ENCODE measurements at places on chromosomes 16 and 17. TPM values are rescaled to one million over a fixed set of nuclear protein-coding genes. Genes with fewer than 3 reads are reported as not detected.

KRTAP4-4 gene
- not detected for total RNA-seq

- no peak for DNase-seq
Measured at GRCh38 chr17:14316126-14316832, 15.4 kb downstream of the HS3ST3B1 start.

CCL14 gene
- total RNA-seq = 24.2 TPM

DNA sequence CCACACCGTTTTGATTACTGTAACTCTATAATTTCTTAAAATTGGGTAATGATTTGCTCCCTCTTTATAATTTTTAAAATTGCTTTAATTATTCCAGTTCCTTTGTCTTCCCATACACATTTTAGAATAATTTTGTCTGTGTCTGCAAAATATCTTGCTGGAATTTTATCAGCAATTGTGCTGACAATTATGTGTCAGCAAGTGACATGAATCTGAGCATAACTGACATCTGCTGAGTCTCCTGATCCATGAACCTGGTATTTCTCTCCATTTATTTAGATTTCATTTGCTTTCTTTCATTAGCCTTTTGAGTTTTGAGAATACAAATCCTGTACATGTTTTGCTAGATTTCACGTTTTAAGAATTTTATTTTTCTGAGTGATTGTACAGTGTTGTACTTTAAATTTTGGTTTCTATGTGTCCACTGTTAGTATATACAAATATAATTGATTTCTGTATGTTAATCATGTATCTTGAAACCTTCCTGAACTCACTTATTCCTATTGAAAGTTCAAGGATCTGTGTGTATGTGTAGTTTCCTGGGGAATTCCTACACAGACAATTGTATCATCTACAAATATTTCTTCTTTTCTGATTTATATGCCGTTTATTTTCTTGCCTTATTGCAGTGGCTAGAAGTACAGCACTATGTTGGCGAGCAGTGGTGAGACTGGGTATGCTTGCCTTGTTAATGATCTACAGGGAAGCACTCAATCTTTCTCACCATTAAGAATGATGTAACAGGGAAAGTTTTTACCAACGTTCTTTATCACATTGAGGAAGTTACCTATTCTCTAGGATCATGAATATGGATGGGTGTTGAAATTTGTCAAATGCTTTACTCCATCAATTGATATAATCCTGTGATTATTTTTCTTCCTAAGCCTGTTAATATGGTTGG is 45.2 kb downstream of the N4BP1 start:
- no peak for DNase-seq

- DNase-seq = no peak
Measured at GRCh38 chr17:35645923-35646322, 58.8 kb downstream of the AP2B1 start.

Measured in dermis blood vessel endothelial cell (primary cell).